Mesendoderm (in vitro differentiated cells): ENCODE measurements at places on chromosomes 16 and 17.

DNA sequence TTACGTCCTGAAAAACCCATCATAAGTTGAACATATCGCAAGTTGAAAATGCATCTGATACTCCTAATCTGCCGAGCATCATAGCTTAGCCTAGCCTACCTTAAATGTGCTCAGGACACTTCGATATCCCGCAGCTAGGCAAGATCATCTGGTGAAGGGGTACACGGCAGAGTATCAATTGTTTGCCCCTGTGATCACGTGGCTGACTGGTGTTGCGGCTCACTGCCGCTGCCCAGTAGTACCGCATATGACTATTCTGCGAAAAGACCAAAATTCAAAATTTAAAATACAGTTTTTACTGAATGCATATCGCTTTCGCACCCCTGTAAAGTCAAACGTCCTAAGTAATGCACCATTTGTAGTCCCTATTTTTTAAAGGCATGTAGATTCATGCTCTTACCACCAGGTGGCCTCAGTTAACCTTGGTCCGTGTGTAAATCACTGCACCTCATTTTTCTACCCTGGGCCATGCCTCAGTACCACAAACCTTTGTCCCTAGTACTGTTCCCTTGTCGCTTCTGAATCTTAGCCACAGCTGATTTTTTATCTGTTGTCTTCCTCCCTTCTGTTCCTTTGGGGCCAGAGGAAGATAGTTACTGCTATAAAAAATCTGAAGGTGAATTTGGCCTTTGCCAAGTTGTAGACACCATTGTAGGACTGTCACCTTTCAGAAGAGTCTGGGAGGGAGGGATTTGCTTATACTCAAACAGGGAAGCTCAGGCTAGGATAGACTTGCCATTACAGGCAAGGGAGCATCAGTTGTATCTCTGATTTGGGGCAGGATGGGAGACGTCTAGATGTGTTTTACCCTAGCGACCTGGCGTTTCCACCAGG is 34.4 kb downstream of the WWP2 start:
- peak; percentile 79 for DNase-seq
- no peak overlapping the region for H3K4me3 ChIP-seq
- no peaks in the 10 kb centered on the region for H3K4me1 ChIP-seq

DNA sequence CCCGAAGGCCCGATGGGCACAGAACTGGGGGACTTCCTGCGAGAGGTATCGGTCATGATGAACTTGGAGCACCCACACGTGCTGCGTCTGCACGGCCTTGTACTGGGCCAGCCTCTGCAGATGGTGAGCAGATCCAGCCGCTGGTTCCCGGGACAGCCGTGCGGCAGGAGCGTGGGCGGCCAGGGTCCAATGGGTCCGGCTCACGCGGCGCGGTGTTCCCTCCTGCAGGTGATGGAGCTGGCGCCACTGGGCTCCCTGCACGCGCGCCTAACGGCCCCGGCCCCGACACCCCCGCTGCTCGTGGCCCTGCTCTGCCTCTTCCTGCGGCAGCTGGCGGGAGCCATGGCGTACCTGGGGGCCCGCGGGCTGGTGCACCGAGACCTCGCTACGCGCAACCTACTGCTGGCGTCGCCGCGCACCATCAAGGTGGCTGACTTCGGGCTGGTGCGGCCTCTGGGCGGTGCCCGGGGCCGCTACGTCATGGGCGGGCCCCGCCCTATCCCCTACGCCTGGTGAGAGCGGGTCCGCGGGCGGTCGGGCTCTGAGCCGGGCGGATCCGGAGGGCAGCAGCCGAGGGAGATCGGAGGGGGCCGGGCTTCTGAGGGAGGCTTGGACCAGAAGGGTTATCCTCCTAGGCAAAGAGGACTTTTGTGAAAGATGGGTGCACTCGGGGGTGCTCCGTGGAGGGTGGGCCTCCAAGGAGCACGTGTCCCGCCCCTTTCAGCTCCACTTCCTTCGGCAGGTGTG is 3.0 kb downstream of the TNK1 start:
- H3K4me3 ChIP-seq, result peak overlapping the region; percentile 38
- H3K27me3 ChIP-seq, result no peaks in the 10 kb centered on the region
- peaks cover 2% of the 10 kb centered on the region for H3K4me1 ChIP-seq
- DNase-seq, result peak; percentile 80

DNA sequence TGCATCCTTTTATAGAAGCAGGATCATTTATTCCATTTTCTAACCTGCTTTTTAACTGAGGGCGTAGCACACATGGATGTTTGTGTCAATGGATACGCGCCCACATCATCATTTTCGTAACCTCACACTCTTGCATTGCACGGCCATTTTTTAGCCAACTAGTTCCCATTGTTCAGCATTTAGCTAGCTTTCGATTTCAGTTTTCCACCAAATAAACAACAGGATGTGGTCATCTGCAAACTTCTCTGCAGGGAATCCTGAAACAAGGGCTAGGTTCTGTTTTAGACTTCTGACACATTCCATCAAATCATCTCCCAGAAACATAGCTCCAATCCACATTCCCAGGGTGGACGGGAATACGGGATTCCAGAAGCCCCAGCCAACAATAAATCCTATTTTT is 6.4 kb downstream of the CYB561 start:
- no peak for DNase-seq
- H3K4me3 ChIP-seq, result no peak overlapping the region
- H3K36me3 ChIP-seq, result no peaks in the 10 kb centered on the region
- no peaks in the 10 kb centered on the region for H3K27me3 ChIP-seq
- H3K4me1 ChIP-seq, result no peaks in the 10 kb centered on the region

DNA sequence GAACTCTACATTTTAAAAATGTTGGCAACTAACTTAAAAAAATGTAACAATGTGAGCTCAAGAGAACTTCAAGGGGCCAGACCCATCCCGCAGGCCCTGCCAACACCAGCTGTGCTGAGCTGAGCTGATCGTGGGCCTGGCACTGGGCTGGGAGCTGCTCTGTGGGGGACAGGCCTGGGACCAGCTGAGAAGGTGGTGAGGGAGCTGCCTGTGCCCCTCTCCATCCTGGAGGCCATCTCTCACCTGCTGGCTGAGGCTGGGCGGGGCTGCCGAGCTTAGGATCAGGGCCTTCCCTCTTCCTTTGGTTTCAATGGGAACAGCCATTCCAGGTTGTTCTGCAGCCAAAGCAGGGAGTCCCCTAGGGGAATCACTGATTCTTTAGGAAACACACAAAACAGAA is 58.2 kb downstream of the IL21R start:
- H3K4me3 ChIP-seq, result no peak overlapping the region
- no peak for DNase-seq
- no peaks in the 10 kb centered on the region for H3K27me3 ChIP-seq

- peaks cover 32% of the 10 kb centered on the region for H3K27me3 ChIP-seq
- DNase-seq, result peak; percentile 69
- no peaks in the 10 kb centered on the region for H3K36me3 ChIP-seq
- H3K27ac ChIP-seq, result no peak overlapping the region
Measured at GRCh38 chr16:23865853-23866252, 30.1 kb downstream of the PRKCB start.

GRCh38 chr17:5365831-5366230 is 53.6 kb downstream of the NUP88 start:
- H3K27me3 ChIP-seq, result no peaks in the 10 kb centered on the region
- H3K4me3 ChIP-seq, result no peak overlapping the region
- no peak overlapping the region for H3K27ac ChIP-seq
- H3K36me3 ChIP-seq, result peaks cover 2% of the 10 kb centered on the region
- no peak for DNase-seq
- peaks cover 13% of the 10 kb centered on the region for H3K4me1 ChIP-seq

GRCh38 chr16:55703003-55704001 is 47.5 kb downstream of the SLC6A2 start:
- no peaks in the 10 kb centered on the region for H3K4me1 ChIP-seq
- no peaks in the 10 kb centered on the region for H3K36me3 ChIP-seq
- no peak overlapping the region for H3K27ac ChIP-seq

GRCh38 chr16:79381603-79382042 is 218.9 kb downstream of the MAF start:
- no peak for DNase-seq
- no peak overlapping the region for H3K4me3 ChIP-seq
- H3K27me3 ChIP-seq, result no peaks in the 10 kb centered on the region

DNA sequence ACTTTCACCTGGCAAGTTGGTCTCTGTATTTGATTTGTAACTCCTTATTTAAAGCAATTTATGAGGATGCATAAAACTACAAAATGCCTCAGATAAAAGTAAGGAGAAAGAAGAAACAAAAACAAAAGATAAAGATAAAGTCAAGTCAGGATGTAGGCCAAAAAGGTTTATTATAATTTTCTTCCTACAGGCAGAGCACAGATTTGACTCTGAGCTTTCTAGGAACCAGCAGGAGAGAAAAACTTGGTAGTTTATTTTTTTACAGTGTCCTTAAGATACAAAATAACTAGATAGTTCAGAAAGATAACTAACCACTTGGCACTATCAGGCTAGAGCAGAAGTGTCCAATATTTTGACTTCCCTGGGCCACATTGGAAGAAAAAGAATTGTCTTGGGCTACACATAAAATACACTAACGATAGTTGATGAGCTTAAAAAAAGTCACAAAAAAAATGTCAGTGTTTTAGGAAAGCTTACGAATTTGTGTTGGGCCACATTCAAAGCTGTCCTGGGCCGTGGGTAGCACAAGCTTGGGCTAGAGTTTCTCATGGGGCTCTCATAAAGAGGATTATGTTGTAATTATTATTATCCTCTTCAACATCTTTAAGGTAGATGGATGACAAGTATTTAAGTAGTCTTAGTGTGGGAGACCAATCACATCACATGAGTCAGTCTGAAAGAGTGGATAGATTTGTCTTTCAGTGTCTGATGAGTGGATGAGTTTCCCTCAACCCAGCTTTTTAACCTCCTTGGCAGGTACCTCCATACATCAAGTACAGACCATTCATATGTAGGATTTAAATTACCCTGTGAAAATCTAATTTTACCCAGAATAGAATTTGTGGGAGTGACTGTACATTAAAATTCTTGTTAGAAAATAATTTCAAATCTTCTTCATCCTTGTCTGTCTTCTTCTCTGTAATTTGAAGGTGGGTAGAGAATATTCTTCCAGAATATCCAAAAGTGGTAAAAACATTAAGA is 17.0 kb downstream of the PAFAH1B1 start:
- H3K27me3 ChIP-seq, result no peaks in the 10 kb centered on the region
- peaks cover 2% of the 10 kb centered on the region for H3K4me1 ChIP-seq
- no peak overlapping the region for H3K27ac ChIP-seq
- H3K4me3 ChIP-seq, result no peak overlapping the region

GRCh38 chr16:3158026-3158509 is 23.2 kb downstream of the ZNF213 start:
- H3K4me3 ChIP-seq, result peak overlapping the region; percentile 57
- H3K4me1 ChIP-seq, result no peaks in the 10 kb centered on the region
- no peak overlapping the region for H3K27ac ChIP-seq
- H3K36me3 ChIP-seq, result no peaks in the 10 kb centered on the region
- DNase-seq, result peak; percentile 36

DNA sequence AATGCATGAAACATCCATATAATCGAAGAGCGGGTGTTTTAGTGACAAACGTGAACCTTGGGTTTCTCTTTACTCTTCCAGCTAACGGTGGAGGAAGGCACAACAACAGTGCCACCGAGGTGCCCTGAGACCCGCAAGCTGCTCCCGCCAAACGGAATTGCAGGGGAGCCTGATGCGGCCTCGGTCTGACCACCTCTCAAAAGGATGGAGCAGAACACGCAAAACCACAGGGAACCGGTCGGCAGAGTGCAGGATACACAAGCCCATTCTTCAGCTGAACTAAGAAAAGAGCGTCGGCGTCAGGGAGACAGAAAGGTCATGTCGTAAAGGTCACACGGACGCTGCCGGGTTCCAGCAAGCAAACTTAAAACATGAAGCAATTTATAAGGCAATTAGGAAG is 109.5 kb upstream of the ZNF750 start:
- DNase-seq, result no peak
- H3K36me3 ChIP-seq, result peaks cover under 1% of the 10 kb centered on the region
- H3K4me3 ChIP-seq, result peak overlapping the region; percentile 6
- H3K27me3 ChIP-seq, result no peaks in the 10 kb centered on the region

DNA sequence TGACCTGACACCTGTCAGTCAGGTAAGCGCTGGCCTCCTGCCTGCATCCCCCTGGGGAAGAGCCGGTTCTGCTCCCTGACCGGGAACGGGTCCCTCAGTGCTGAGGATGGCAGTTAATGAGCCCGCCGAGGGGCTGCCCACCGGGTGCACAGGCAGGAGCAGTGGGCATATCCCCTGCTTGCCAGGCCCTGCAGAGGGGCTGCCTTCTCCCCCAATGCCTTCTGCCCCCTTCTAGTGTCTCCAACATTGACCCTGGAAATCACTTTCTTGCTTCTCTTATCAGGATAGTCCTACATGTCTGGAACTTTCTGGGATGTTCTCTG is 388.5 kb downstream of the SEC14L1 start:
- H3K4me3 ChIP-seq, result no peak overlapping the region
- no peaks in the 10 kb centered on the region for H3K4me1 ChIP-seq
- H3K27ac ChIP-seq, result no peak overlapping the region
- H3K36me3 ChIP-seq, result no peaks in the 10 kb centered on the region
- H3K27me3 ChIP-seq, result no peaks in the 10 kb centered on the region

GRCh38 chr16:61050547-61050946 is 985.7 kb downstream of the CDH8 start:
- DNase-seq, result no peak
- no peak overlapping the region for H3K27ac ChIP-seq
- no peaks in the 10 kb centered on the region for H3K27me3 ChIP-seq
- H3K4me3 ChIP-seq, result no peak overlapping the region
- no peaks in the 10 kb centered on the region for H3K36me3 ChIP-seq
- no peaks in the 10 kb centered on the region for H3K4me1 ChIP-seq

- DNase-seq, result no peak
- no peak overlapping the region for H3K4me3 ChIP-seq
- no peaks in the 10 kb centered on the region for H3K27me3 ChIP-seq
Measured at GRCh38 chr17:45306623-45307022, 10.2 kb downstream of the MAP3K14 start.

DNA sequence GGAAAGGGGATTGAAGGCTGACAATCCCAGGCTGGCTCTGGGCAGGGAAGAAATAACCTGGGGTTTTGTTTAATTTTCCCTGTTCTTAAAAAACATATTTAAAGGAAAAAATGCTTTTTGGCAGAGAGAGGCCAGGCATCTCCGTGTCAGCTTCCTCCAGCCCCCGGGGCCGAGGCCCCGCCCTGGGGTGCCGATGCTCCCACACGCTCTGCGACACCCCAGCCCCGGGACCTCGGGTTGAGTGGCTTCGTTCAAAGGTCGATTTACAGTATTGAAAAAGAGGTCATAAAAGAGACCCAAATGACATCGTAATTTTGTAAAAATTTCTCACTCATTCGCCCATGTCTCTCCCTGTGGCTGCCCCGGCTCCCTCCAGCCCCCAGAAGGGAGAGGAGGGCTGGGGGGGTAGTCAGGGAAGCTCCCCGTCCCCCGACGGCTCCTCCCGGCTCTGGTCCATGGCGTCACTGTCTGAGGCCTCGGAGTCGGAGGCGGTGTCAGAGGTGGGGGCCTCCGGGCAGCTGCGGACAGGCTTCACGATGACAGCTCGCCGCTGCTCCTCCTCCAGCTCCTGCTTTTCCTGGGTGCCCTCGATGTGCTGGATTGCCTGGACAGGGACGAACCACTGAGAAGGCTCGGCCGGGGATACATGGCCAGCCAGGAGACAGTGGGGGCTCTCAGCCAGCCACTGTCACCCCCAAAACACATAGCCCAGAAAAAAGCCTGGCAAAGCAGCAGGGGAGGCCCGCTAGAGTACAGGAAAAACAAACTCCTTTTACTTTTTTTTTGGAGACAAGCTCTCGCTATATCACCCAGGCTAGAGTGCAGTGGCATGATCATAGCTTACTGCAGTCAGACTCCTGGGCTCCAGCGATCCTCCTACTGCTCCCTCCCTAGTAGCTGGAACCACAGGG is 14.9 kb downstream of the TFAP4 start:
- no peaks in the 10 kb centered on the region for H3K27me3 ChIP-seq
- H3K27ac ChIP-seq, result no peak overlapping the region
- peaks cover 4% of the 10 kb centered on the region for H3K36me3 ChIP-seq
- H3K4me1 ChIP-seq, result no peaks in the 10 kb centered on the region
